ENCODE measurements at places on chromosomes 11 and 22.

- no peak for DNase-seq
These were observed 537.7 kb downstream of the BUD13 start for GRCh38 chr11:116234989-116235568.

- DNase-seq: no peak
These were observed 61.3 kb upstream of the CREB3L1 start for GRCh38 chr11:46216019-46216764.

DNA sequence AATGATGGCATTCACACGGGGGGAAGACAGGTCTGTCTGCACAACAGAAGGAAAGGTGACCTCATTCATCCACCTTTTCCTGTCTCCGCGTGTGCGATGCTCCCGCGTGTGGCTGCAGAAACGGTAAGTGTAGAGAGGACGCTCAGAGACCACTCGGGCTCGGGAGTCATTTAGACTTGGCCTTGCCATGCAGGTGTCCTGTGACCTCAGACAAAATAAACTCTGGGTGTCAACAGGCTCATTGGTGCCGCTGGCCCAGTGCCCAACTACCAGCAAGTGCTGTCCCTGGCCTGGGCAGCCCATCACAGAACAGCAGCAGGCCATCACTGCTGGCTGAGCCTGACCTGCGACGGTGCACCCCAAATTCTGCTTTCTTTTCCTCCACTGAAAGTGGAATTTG is 48.1 kb upstream of the ARFGAP3 start:
- no peak for DNase-seq

DNA sequence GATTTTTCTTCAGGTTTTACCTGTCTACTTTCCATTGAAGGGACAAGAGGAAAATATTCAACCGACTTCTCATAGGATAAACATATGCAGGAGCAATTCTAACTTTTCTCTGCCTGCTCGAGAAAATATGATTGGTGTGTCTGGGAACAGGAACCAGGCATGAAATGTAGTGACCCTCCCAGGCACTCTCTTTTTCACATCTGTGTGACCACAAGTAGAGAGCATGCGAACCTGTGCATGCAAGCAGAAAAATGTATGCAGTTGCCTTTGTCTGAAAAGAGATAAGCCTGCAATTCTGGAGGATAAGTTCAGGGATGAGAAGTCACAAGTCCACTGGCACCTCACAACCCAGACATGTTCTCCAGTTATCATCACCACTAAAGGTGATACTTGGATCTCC is 583.5 kb upstream of the FAT3 start:
- DNase-seq: no peak

- DNase-seq: no peak
These were observed 51.5 kb downstream of the LHFPL7 start for GRCh38 chr22:24894998-24895397.

DNA sequence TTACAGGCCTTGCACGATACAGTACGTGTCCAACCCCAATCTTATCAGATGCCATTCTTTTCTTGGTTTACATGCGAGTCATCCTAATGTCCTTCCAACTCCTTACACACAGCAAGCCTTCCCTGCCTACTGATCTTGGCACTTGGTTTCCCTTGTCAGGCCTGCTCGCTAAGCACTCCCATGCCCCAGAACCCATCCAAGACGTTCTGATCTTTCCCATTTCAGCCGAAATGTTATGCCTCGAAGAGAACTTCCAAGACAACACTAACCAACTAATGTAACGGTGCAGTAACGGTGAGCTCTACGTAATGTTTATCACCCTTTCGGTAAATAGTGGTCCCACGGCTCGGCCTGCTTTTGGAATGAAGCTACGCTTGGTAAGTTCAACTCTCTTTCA is 521 bp downstream of the PES1 start:
- no peak for DNase-seq

- no peak for DNase-seq
These were observed 234.8 kb downstream of the GRIK4 start for GRCh38 chr11:120746376-120746775.

DNA sequence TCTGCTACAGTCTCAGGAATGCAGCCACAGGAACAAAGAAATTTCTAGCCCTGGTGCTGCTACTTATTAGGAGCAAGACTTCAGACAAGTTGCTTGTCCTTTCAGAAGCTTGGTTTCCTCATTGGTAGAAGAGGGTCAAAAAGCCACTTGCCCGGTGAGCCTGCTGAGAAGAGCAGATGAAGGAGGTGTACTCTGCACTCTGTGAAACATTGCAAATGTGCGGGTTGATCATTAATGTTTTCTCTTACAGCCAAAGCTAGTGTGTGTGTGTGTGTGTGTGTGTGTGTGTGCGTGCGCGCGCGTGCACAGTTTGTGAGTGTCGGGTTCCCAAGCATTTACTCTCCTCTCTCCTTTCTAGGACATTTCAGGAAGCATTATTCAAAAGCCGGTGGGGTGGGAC is 86.3 kb upstream of the NNMT start:
- no peak for DNase-seq

- no peak for DNase-seq
These were observed 34.6 kb downstream of the A4GALT start for GRCh38 chr22:42685941-42686653.

DNA sequence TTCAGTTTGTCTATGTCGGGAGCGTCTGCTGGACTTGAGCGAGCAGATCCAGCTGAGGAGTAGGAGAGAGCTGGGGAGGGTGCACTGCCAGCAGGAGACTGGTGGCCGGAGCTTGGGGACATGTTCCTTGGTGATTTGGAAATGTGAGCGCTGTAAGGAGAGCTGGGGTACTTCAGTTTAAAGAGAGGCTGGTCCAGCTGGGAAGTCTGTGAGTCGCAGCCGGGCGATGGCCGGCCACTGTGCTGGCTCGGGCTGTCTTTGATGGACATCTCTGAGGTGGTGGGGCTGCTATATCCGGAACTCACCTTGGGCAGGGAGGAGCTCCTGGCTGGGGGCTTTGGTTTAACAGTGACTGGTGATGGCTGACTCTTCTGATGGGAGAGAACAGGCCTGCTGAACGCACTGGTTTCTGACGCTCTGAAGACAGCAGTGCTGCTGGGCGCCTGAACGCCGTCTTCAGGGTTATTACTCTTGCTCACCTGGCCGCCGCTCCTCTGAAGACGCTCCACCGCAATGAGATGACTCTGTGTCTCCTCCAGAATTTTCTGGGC is 63.6 kb upstream of the PITPNB start:
- DNase-seq: no peak
